ENCODE measurements at places on chromosomes 5 and 9.
A peak's percentile ranks its signal among the peaks of the same experiment; 100 is the strongest.

- DNase-seq: no peak
Observed at GRCh38 chr5:93601071-93601801, 18.2 kb downstream of the NR2F1 start.

- DNase-seq: no peak
Observed at GRCh38 chr9:107541523-107541922, 52.0 kb upstream of the KLF4 start.

- no peak for DNase-seq
Observed at GRCh38 chr5:160233215-160233614, 3.9 kb downstream of the FABP6 start.

DNA sequence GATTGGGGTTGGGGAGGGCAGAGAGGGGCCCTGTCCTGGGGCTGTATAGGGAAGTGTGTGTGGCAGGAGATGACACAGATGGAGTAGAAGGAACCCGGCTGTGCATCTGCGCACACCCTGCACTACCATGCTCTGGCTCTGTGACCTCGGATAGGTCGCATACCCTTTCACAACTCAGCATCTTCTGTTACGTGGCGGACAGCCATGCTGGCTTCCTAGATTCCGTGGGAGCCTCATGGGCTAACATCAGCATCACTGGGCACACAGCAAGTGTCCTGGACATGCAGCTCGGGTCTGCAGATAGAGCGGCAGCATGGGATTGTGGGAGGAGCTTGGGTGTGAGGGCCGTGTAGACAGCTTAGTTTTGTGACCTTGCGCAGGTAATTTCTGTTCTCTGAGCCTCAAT lies 9.2 kb downstream of the ARPC5L start:
- DNase-seq: no peak

- no peak for DNase-seq
Observed at GRCh38 chr9:18821788-18822187, 211.2 kb downstream of the SAXO1 start.

DNA sequence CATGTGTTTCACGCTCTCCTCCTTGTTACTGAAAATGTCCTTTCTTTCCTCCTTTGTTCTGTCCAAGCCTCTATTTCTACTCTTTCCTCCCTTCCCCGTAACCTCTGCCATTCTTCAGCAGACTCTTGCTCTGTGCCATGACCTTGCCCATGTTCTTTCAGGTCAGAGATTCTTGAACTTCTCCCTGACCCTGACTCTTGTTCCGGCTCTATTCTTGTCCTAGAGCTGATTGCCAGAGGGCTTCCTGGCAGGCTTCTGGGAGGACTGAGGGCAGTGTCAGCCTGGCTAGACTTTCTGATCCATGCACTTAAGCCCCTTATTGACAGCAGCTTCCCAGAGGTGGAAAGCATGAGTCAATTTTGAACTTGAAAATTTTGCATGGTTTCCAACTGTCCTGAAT lies 174.2 kb downstream of the TMEM161B start:
- DNase-seq: no peak

GRCh38 chr9:134875371-134875770 lies 5.2 kb upstream of the FCN2 start:
- no peak for DNase-seq

DNA sequence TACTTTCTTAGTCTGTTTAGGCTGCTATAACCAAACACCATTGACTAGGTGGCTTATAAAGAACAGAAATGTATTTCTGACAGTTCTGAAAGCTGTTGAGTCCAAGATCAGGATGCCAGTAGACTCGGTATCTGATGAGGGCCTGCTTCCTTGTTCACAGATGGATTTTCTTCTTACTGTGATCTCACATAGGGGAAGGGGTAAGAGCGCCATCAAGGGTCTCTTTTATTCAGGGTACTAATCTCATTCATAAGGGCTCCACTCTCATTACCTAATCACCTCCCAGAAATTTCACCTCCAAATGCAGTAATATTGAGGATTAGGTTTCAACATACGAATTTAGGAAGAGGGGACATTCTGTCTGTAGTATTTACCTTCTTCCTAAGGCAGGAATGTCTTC lies 384.0 kb upstream of the DMAC1 start:
- DNase-seq: no peak

- DNase-seq: no peak
Observed at GRCh38 chr9:35789541-35789940, 1.9 kb upstream of the NPR2 start.

- no peak for DNase-seq
Observed at GRCh38 chr9:132001567-132001966, 78.1 kb downstream of the MED27 start.

- DNase-seq: no peak
Observed at GRCh38 chr5:164532235-164532900, 1026.9 kb downstream of the MAT2B start.

- DNase-seq: no peak
Observed at GRCh38 chr5:12193536-12193935, 289.3 kb upstream of the CTNND2 start.

GRCh38 chr5:177300236-177300880 lies 3.2 kb downstream of the RAB24 start:
- peak; percentile 50 for DNase-seq

GRCh38 chr9:116020146-116020545 lies 133.4 kb upstream of the PAPPA start:
- no peak for DNase-seq

- no peak for DNase-seq
Observed at GRCh38 chr5:137142764-137143605, 356.1 kb downstream of the SPOCK1 start.

- no peak for DNase-seq
Observed at GRCh38 chr5:73899916-73900315, 273.9 kb downstream of the ARHGEF28 start.

DNA sequence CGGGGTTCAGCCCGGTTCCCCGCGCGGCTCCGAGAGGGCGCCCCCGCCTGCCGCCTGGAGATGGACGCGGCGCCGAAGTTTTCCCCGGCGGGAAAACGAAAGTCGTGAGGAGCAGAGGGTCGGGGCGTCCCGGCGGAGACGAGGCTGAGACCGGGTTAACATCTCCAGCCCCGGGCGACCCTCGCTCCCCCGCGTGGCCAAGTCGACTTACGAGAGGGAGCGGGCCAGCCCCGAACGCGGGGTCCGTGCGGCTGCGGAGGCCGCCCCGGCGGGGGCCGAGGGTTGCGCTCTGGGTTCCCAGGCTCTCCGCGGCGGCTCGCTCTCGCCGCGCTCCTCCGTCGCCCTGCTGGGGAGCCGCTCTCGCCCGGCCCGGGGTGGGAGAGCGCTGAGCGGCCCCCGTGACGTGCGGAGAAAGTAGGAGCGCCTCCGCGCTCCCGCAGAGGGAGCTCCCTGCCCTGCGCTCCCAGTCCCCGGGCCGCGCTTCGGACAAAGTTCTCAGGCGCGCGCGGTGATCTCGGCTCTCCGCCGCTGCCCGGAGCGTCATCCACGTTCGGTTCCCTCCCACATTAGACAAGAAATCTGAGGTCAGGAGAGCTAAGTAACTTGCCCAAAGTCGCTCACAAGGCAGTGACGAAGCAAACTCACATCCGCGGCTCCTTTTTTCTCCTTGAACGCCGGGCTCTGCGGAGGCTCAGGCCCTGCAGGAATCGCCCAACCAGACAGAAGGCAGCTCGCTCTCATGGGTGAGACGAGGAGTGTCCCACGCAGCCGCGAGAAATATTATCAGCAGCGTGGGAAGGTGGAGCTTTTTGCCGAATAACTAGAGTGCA lies 1.2 kb upstream of the GCNT4 start:
- peak; percentile 20 for DNase-seq

DNA sequence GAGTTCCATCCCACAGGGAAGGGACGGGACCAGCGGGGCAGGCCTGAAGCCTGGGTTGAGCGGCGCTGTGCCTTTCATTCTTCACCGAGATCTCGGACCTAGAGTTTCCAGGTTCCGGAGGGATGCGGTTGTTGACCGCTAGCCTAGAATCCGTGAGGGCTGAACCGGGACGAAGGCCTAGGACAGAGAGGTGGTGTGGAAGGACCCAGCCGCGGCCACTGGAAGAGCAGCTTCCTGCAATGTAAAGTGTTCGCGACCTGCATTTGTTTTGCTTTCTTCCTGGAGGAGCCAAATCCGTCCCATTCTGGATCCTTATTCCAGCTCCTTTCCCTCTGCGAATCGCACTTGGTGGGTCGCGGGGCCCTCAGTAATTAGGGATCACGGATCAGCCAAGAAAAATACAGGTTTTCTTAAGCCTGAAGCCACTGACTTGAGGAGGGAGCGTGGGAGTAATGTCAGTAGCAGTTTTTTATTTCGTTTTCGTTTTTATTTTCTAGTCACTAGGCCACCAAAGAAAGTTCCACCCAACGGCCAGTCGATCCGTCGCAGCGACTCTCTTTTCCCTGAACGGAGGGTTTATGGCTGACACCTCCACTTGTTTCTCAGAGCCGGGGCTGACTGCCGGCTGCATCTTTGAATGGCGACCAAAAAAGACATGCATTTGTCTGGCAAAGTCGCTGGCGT lies 48.6 kb downstream of the ANXA2R start:
- DNase-seq: no peak

- DNase-seq: no peak
Observed at GRCh38 chr5:132464156-132464939, 26.2 kb downstream of the IRF1 start.

GRCh38 chr5:174491761-174492350 lies 232.5 kb upstream of the MSX2 start:
- no peak for DNase-seq

DNA sequence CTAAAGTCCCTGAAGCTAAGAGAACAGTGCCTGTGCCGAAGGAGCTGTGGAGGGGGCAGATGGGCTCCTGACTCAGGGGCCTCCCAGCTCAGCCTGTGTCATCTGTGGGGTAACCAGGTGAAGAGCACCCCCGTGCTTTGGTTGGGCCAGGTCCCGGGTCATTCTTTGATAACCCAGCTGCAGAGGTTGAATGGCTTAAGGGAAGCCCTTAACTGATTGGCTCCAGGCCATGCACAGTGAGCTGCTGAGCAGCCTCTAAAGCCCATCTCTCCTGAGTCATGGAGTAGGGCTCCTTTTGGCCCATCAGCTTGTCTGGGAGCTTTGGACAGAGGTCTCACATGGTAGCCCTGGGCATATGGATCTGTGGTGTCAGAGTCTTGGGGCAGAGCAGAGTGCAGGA lies 28.7 kb downstream of the COL27A1 start:
- no peak for DNase-seq
